ENCODE measurements at places on chromosomes 3 and 15.

DNA sequence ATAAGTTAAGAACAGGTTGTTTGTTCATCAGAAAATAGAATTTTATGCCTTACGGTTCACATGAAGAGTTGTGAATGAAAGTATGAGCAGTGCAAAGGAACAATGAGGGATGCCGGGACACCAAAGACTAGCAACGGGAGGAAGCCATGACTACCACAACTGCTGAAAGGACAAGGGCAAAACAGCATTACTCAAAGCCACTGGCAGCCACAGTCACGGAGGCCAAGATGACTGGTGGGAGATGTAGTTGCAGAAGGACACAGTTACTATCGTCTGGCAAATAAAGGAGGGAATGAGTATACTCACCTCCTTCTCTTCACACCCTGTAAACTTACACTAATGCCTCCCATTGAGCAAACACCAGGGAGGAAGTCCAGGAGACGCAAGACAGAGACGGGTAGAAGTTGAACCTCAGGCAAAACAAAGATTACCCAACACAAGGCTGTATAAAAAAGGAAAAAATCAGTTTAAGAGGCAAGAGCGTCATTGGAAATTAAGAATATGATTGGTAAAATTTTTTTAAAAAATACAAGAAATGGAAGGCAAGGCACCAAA is 675.5 kb downstream of the FHIT start:
- DNase-seq, result no peak

- no peak for DNase-seq
Measured at GRCh38 chr3:161336661-161337060, 34.7 kb downstream of the SPTSSB start.

DNA sequence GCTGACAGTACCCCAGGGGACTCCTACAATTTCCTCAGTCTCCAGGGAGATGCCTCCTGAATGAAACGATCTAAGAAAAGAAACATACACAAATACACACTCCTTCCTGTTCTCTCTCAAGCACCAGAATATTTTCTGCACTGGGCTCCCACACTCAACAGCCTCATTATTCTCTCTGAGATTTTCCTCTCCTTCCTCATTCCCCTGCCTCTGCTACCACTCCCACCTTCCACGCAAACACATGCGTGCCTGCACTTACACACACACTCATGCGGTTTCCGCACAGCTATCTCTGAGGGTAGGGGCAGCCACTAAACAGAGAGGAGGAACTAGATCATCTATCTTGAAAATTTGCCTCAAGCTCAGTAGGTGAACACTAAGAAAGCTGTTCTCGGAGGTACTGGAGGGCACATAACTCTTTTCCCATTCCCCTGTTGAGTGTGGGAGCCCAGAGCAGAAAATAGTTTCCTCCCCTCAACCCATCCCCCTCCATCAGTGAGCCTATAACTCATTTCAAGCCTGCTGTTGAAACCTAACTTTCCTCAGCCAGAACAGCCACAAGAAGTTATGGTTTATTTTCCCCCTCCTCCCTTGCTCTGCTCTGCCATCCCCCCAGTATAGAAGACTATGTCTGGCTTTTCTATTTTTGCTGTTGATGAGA is 30.5 kb upstream of the TIPARP start:
- DNase-seq, result peak; percentile 31

- no peak for DNase-seq
Measured at GRCh38 chr3:14880447-14881106, 61.8 kb downstream of the FGD5 start.

DNA sequence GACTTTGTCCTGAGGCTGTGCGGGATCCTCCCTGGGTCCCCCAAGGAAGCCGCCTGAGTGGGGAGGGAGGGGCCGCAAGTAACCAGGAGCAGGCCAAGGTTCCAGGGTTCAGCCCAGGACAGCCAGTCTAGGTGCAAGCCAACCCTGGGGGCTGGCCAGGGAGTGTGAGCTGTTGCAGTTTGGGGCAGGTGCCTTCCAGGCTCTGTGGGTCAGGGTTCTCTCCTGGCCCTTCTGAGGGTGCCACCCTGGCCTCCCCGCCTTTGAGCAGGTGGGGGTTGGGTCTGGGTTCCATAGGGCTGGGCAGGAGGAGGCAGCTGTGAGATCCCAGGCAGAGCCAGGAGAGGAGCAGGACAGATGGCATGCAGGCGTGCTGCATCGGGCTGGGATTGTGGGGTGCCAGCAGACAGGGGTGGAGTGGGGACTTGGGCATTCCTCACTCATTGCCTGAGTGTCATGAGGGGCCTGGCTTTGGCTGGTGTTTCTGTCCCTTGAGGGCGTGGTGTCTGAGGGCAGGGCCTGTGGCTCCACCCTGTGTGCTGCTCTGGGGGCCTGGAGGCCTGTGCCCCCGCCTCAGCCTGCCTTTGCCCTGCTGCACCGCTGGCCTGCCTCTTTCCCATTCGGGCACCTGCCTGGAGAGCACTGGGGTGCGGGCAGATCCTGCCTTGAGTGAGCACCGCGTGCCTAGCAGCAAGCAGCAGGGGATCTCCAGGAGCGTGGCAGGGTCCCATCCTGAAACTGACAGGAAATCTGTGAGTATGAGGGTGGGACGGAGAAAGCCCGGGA is 18.4 kb downstream of the KLF13 start:
- DNase-seq, result peak; percentile 53

DNA sequence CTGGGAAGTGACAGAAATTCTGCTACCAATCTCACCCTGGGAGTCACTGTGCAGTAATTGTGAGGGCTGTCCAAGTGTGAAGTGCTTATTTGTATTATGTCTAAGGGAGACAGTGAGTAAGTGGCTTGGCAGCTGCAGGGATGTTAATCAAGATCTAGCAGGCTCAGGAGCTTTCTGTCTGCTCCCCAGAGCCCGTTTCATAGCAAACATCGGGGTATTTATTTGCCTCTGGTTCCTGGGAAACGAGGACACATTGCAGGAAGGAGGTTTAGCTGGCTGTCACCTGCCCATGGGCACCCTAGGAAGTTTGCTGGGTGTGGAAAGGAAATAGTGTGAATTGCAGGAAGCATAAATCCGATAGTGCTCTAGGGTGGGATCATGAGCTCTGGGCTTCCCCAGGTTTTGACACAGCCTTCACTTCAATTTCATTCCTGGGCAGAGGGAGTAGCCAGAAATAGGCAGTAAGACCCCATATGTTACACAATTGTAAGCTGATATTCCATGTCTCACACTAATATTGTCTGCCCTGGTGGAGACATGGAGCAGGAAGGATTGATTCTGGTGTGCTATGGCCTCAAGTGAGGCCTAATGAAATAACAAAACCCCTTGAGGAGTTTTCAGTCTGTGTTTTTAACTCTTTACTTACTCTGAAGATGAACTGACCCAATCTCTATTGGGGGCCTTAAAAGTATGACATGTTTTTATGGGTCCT is 74.1 kb upstream of the MITF start:
- peak; percentile 43 for DNase-seq

DNA sequence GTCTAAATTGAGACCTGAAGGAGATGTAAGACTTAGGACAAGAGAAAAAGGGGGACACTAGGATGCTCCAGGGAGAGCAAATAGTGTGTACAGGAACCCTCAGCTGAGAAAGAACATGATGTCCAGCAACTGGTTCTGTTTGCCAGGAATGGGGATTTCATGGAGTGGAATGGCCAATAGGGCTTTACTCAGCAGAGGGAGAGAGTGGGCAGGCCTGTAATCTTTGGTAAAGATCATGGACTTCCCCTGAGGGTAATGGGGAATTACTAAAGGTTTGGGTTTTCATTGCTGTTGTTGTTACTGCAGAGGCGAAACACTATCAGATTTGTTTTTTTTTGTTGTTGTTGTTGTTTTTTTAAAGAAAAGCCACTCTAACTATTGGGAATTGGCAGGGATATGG is 99.0 kb downstream of the SCN11A start:
- no peak for DNase-seq

DNA sequence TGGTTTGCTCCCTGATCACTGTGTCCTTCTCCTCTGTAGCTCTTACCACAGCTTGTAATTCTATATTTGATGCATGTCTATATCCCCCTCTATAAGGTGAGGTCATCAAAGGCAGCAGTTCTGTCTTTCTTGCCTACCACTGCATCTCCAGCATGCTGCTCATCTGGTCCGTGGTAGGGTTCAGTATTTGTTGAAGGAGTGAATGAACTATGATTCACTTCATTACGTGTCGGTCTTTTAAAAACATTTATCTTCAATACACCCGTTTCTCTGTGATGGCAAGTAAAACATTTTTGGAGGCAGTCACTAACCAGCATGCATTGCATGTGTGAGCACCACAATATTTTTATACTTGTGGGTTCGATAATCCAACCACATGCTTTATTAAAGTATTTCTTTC is 27.6 kb downstream of the CHST14 start:
- DNase-seq, result no peak

DNA sequence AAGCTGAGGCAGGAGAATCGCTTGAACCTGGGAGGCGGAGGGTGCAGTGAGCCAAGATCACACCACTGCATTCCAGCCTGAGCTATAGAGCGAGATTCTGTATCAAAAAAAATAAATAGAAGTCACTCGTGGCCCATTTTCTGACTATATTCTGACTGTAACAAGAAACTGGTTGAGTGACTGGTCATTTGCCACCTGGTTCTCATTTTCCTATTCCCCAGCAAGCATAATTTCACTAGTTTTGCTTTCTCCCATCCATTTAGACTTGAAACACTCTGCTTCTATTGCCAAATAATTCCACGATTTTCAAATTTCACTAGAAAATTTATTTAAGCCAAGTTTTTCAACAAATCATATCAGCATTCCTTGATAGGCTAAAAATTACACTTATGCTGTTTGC is 40.7 kb downstream of the C3orf70 start:
- no peak for DNase-seq

DNA sequence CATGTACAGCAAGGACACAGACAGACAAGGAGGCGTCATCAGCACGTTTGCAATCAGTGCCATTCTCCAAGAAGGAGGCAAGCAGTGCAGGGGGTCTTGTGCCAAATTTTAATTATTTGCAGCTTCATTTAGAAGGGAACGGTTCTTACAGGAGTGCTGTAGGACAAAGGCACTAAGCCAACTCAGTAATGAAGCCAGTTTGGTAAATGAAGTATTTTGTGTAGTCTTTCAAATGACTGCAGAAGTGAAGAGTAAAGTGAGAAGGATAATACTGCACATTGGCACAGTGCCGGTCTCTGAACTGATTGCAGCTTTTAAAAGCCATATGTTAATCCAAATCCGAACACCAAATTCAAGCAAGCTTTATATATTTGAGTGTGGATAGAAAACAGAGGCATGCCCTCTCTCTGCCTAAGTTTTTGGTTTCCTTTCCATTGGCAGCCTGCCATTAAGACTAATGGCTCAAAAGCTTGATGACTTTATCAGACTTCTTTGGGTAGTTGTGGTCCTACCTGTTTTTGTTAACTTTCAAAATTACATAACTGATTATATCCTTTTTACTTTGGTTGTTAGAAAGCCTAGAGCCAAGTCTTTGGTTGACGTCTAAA is 101.3 kb downstream of the SENP2 start:
- DNase-seq, result peak; percentile 73

GRCh38 chr15:99907698-99908097 is 174.5 kb upstream of the LYSMD4 start:
- DNase-seq, result no peak

DNA sequence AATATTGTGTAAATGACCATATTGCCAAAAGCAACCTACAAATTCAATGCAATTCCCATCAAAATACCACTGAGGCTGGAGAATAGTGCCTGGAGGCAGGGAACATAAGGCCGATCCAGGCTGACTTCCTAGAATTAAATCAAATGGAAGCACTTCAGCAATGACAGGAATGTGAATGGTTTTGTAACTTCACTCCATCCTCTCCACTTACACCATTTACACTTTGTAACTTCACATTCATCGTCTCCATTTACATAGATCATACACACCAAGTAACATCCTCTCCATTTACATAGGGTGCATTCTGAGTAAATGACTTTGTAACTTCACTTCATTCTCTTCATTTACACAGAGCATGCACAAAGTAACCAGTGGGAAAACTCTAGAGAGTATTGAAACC is 11.6 kb downstream of the STRIT1 start:
- no peak for DNase-seq

DNA sequence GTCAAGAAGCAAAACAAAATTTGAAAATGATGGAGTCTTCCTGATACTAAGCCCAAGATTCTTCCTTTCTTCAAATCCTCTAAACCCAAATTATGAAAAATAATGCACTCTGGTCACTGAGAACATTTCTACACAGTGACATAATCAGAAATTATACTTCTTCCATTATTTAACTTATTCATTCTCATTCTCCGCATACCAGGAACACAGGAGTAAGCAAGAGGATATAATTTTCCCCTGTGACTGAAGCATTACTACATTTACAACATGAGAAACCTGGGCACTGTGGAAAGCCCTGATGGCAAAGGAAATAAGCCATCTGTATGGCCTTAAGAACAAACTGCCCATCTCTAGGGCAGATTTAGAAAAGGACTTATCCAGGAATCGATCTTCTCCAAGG is 47.0 kb downstream of the EXD1 start:
- no peak for DNase-seq

- DNase-seq, result peak; percentile 96
Measured at GRCh38 chr3:126442094-126442855, 33.4 kb downstream of the ZXDC start.

- no peak for DNase-seq
Measured at GRCh38 chr3:149983628-149984027, 12.9 kb upstream of the PFN2 start.

DNA sequence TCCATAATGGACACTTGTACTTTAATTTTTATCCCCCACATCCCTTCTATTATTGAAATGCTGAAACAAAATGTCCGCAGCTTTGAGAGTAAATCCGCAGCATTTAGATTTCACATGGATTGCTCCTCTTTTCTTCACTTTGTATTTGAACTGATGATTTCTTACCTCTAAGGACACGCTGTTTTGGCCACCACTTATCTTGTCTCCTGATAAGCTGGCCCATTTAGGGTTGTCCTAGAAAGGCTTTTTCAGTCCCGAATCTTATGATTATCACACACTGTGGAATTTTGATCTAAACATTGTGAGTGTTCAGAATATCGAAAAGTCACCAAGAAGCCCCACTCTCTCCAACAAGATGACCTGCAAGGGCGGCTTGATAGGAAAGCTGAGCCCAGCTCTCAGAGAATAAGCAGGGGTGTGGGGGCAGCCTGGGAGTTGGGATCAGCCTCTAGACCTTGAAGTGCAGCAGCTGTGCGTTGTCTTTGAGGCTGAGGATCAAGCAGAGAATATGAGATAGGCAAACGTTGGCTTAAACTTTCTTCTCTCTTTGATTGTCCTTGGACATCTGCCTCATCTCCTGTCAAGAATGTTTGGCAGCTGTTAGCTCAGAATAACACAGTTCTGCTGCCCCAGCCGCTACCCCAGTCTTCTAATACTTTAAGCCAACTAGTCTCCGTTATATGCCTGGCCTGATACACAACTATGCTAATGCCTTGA is 399.7 kb upstream of the NR2F2 start:
- DNase-seq, result peak; percentile 77

DNA sequence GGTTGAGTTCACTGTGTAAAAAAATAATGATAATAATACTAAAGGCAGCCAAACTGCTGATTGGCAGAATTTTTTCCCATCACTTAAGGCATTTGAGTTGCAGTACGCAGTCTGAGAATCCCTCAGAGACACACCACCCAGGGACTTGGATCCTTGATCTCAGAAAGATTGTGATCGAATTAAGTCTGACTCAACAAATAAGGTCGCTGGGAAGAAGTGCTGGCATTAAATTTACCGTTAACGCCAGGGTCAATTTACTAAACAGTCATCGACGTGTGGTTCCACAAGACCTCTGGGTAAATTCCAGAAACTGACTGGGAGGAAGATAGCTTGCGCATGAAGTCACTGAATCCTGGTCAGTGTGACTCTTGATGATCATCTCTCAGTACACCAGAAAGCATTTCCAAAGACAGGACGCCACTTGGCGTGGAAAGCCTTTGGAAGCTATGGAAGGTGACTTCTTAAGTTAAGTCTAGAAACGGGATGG is 48.3 kb upstream of the CGNL1 start:
- DNase-seq, result peak; percentile 84
